ENCODE measurements at places on chromosomes 13 and 19. TPM values are rescaled to one million over a fixed set of nuclear protein-coding genes. Genes with fewer than 3 reads are reported as not detected.

GMIP gene
- total RNA-seq: 2.5 TPM

HPN gene
- total RNA-seq: 0.39 TPM

C19orf85 gene
- not detected for total RNA-seq

WASF3 gene
- 18.8 TPM for total RNA-seq

ZNF254 gene
- 20.0 TPM for total RNA-seq

KLK14 gene
- total RNA-seq: not detected

COX6B2 gene
- not detected for total RNA-seq

PDE4C gene
- under 0.01 TPM for total RNA-seq

NAPA gene
- 70.5 TPM for total RNA-seq

APOC4 gene
- not detected for total RNA-seq

PSG7 gene
- total RNA-seq: not detected

PTH2 gene
- total RNA-seq: not detected

GARIN5A gene
- total RNA-seq: not detected

TMC4 gene
- not detected for total RNA-seq

EDNRB gene
- total RNA-seq: 0.11 TPM

PEAK3 gene
- not detected for total RNA-seq

RUBCNL gene
- 11.1 TPM for total RNA-seq

EHD2 gene
- total RNA-seq: 147 TPM

GALP gene
- total RNA-seq: not detected

SPATA13 gene
- total RNA-seq: 13.6 TPM

APLP1 gene
- 4.1 TPM for total RNA-seq

ADPRHL1 gene
- total RNA-seq: 4.2 TPM

OR7D2 gene
- not detected for total RNA-seq

NECTIN2 gene
- total RNA-seq: 35.6 TPM

LRG1 gene
- total RNA-seq: not detected

IGFL4 gene
- total RNA-seq: not detected

NANOS3 gene
- total RNA-seq: not detected

BRME1 gene
- total RNA-seq: 0.65 TPM

MYH14 gene
- total RNA-seq: 0.65 TPM

Data from articular chondrocyte of knee joint (primary cell).